ENCODE measurements at places on chromosomes 7 and 10.
A peak's percentile ranks its signal among the peaks of the same experiment; 100 is the strongest.

GRCh38 chr7:49692516-49692915 lies 80.9 kb upstream of the VWC2 start:
- DNase-seq = no peak

- no peak for DNase-seq
Measured at GRCh38 chr7:139745678-139746143, 32.1 kb downstream of the HIPK2 start.

DNA sequence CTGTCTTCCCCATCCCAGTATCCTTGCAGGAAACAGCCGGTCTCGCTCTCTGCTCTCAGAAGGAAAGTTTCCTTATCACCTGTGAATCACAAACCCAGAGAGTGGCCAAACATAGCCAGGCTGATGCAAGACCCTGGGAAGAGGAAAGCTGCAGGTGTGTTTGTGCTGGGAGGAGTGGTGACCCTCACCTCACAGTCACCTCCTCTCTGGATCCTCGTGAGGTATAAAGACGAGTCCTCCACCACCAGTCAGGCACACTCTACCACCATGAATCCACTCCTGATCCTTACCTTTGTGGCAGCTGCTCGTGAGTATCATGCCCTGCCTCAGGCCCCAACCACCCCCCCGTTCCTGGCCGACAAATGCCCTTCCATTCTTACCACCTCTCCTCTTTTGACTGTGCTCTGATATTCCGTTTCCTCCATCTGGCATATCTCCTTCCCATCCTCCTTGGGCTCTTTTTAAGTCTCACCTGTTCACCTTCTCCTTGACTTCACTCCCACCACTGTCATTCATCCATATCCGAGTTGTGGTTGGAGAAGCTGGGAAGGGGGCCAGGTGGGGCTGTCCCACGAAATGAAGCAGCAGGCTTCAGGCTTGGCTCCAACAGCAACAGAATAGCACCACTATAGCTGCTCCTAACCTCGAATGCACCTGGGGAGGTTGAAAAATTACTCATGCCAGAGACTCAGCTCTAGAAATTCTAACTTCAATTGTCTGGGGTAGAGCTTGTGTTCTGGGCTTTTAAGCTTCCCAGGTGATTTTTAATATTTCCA lies at the start of gene PRSS1:
PRSS1 (plus strand) TSS at position 255 of the 776 bp plus-strand sequence; CDS start at position 268, 13 bp downstream.
- no peak for DNase-seq

DNA sequence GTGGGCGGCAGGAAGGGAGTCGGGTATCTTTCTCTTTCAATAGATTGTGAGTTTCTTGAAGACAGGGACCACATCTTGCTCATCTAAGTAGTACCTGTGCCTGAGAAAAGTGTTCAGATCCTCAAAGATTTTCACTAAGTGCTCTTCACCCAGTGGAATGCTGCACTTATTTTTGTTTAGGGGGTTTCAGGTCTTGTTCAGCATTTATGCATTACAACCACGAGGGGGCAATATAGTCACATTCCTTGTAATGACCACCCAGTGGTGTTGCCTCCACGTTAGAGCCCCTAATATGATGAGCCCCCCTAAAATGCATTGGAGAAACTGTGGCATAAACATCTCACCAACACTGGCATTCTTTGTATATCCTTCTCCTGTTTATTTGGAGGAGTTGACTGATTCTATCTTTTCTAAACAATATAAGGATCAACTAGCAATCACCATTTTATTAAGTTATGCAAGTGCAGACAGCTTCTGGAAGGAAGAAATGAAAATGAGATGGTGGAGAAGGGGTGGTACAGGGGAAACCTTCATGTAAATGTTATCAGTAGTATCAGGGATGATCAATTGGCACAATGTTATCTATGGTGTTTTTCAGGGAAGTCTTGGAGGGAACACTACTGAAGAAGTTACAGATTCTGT lies 3.1 kb upstream of the PAPSS2 start:
- no peak for DNase-seq

DNA sequence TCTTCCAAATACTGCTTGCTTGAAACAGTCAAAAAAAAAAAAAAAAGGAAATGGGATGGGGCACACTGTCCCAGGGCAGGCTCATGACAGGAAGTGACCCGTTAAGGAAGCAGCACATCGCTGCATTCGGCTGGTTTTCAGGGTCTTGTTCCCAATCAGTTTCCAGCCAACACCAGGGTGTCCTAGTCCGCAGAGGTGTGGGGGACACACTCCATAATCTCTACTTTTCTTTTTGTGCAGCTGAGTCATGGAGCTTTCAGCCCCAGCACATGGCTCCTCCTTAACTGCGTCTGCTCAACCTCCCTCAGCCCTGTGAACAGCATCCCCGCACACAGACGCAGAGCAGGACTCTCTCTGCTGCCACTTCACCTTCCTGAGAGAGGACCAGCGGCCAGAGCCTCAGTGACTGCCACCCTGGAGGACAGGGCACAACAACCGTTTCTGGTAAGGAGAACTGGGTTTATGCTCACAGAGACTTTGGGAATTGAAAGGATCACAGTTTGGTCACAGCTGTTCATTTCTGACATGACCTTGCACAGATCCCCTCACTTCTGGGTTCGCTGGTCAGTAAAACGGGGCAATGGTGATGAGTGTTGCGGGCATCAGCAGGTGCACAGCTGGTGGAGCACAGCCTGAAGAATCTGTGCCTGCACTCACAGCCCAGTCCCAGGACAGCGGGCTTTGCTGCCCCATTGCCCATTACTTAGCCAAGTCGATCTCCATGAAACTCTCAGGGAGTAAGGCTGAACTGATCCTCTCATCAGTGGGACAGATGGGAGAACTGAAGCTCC lies at the start of gene GIMAP5:
GIMAP5 (plus strand) TSS at position 154 of the 791 bp plus-strand sequence. CDS start 3,467 bp downstream, outside the sequence.
- DNase-seq = peak; percentile 48

GRCh38 chr10:131259535-131259934 lies 52.0 kb downstream of the TCERG1L start:
- no peak for DNase-seq

DNA sequence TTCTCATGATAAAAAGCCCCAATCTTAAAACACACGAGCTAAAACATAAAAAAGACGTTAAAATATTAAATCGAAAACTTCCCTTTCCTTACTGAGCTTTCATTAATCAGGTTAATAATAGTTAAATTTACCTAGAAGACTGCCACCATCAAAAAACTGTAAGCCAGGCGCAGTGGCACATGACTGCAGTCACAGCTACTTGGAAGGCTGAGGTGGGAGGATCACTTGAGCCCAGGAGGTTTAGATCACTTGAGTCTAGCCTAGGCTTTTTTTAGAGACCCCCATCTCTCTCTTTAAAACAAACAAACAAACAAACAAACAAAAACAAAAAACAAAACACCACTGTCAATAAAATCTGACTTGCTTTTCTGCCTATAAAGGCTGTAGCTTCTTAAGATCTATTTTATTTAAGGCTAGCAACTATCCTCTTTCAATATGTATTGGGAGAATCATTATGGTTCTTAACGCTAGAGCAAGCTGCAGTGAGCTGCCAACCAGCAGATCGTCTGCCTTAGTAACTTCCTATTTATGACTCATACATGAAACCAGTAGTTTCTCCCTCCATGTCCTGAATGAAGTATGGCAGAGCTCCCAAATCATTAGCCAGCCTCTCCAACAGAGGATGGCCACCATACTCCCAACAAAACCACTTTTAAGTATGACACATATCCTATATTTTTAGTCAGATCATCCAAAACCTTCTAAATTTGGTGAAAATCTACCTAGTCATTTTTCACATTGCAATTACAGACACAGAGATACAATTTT lies 163.7 kb downstream of the SRPK2 start:
- DNase-seq = no peak

DNA sequence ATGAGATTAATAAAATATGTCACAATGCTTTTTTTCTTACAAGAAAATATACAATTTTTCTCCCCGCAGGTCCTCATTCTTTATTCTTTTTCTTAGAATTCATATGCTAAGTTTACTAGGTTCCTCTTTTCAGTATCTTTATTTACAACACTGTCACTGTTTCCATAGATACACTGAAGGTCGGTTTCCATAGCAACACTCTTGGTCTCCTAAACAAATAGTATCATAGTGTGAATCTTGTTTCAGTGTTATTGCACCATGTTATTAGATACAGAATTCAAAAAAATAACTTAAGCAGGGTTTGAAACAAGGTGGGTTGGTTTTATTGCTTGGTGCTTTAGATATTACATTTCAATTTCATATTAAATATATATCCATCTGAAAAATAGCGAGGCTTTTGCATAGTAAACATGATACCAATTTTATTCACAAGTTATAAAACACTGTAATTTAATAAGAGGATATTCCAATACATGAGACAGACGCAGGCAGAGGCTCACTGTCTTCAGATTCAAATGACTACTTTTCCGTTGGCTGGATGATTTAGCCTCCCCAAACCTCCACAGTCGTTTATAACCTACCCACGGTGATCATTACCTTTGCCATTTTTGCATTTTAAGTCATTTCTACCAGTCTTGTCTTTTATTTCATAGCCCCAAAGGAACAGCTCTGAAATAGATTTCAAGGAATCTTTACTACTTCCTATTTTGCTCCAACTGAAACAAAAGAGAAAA lies 88.9 kb upstream of the KLF6 start:
- no peak for DNase-seq

GRCh38 chr10:55224007-55224781 lies 423.2 kb upstream of the PCDH15 start:
- DNase-seq = no peak

Measured in activated T-helper 1 cell treated with Interleukin-2 at 50 U/mL for 16 hours (primary cell).